ENCODE measurements at places on chromosomes 12 and 14. TPM values are rescaled to one million over a fixed set of nuclear protein-coding genes. Genes with fewer than 3 reads are reported as not detected.

The GCH1 gene
- 2.4 TPM for total RNA-seq

The TOX4 gene
- 40.2 TPM for total RNA-seq

The PTPRQ gene
- total RNA-seq, result 11.9 TPM

The FLRT2 gene
- total RNA-seq, result 11.9 TPM

The KERA gene
- total RNA-seq, result not detected

DNA sequence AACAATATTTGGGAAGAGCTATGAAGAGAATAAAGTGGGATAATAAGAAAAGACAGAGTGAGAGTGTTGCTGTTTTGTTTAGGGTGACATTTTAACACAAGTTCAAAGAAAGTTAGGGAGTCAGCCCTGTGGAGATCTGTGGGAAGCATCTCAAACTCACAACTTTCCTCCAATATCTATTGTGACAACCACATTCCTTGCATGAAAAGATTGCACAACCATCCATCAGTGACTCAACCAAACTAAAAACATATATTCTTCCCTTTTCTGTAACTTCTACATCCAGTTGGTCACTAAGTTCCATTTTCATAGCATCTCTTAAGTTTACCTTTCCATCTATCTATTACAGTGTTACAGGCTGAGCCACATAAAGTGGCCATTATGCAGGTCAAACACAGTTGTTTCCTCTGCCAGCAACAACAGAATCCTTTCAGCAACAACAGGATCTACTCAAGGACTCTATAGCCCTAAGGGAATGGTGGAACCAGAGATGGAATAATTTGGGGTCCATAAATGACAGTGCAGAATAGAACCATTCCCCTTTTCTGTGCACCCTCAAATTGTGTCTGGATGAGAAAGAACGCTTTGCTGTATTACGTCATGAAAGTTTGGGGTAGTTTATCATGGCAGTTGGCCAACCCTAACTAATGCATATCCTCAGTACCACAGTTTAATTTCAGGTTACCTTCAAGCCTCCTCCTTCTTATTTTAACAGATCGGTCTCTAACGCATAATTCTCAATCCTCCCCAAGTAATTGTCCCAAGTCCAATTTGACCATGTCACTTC, 118.8 kb downstream of the ST8SIA1 start:
- no peak overlapping the region for H3K27ac ChIP-seq
- H3K4me3 ChIP-seq, result no peak overlapping the region
- no peaks in the 10 kb centered on the region for H3K36me3 ChIP-seq
- H3K27me3 ChIP-seq, result no peaks in the 10 kb centered on the region
- DNase-seq, result no peak

- H3K4me3 ChIP-seq, result no peak overlapping the region
- H3K27me3 ChIP-seq, result no peaks in the 10 kb centered on the region
- no peak for DNase-seq
- H3K4me1 ChIP-seq, result no peaks in the 10 kb centered on the region
- H3K36me3 ChIP-seq, result peaks cover 6% of the 10 kb centered on the region
Observed at GRCh38 chr12:119686355-119686754, 18.4 kb downstream of the PRKAB1 start.

DNA sequence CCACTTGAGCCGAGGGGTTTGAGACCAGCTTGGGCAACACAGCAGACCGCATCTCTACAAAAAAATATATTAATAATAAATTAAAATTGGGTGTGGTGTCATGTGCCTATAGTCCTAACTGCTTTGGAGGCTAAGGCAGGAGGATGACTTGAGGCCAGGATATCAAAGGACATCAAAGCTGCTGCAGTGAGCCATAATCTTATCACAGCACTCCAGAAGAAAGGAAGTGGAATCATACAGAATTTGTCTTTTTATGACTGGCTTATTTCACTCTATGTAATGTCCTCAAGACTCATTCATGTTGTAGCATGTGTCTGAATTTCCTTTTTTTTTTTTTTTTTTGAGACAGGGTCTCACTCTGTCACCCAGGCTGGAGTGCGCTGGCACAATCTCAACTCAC, 43.9 kb upstream of the NUDT4 start:
- no peak for DNase-seq
- H3K4me3 ChIP-seq, result no peak overlapping the region
- H3K4me1 ChIP-seq, result peaks cover 16% of the 10 kb centered on the region
- no peaks in the 10 kb centered on the region for H3K36me3 ChIP-seq
- H3K27me3 ChIP-seq, result no peaks in the 10 kb centered on the region

- no peak for DNase-seq
- H3K36me3 ChIP-seq, result peaks cover 55% of the 10 kb centered on the region
- H3K27ac ChIP-seq, result no peak overlapping the region
- no peak overlapping the region for H3K4me3 ChIP-seq
- no peaks in the 10 kb centered on the region for H3K4me1 ChIP-seq
- H3K27me3 ChIP-seq, result no peaks in the 10 kb centered on the region
Observed at GRCh38 chr12:76060111-76060510, 24.4 kb downstream of the NAP1L1 start.

DNA sequence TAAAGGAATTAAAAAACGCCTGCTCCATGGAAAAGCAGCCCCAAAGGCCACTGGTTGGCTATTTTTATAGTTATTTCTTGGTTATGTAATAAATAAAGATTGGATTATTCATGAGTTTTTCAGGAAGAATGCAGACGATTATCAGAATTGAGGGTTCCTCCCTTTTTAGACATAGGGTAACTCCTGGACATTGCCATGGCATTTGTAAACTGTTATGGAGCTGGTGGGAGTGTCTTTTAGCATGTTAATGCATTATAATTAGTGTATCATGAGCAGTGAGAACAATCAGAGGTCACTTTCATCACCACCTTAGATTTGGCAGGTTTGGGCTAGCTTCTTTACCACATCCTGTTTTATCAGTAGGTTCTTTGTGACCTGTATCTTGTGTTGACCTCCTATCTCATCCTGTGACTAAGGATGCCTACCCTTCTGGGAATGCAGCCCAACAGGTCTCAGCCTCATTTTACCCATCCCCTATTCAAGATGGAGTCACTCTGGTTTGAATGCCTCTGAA, 728.7 kb downstream of the GALC start:
- H3K4me3 ChIP-seq, result no peak overlapping the region
- no peaks in the 10 kb centered on the region for H3K36me3 ChIP-seq
- H3K4me1 ChIP-seq, result no peaks in the 10 kb centered on the region
- DNase-seq, result no peak
- no peaks in the 10 kb centered on the region for H3K27me3 ChIP-seq

DNA sequence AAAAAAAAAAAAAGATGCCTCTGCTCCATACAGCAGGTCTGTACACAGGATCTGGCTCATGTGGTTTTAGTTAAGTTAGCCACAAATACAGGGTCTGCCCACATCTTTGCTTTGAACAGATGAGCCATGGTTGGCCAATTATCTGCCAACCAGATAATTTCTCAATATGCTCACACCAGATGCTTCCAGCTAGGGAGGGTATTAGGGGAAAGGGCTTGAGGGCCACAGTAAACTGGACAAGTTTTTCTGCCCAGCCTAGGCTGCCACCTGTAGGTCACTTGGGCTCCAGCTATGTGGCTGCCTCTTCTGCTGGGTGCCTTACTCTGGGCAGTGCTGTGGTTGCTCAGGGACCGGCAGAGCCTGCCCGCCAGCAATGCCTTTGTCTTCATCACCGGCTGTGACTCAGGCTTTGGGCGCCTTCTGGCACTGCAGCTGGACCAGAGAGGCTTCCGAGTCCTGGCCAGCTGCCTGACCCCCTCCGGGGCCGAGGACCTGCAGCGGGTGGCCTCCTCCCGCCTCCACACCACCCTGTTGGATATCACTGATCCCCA, 776 bp downstream of the RDH5 start:
- H3K4me3 ChIP-seq, result no peak overlapping the region
- peak; percentile 84 for DNase-seq
- peaks cover 20% of the 10 kb centered on the region for H3K36me3 ChIP-seq
- peaks cover 88% of the 10 kb centered on the region for H3K4me1 ChIP-seq

- H3K4me1 ChIP-seq, result peaks cover 23% of the 10 kb centered on the region
- H3K27me3 ChIP-seq, result no peaks in the 10 kb centered on the region
- DNase-seq, result no peak
- no peak overlapping the region for H3K4me3 ChIP-seq
- H3K36me3 ChIP-seq, result no peaks in the 10 kb centered on the region
Observed at GRCh38 chr14:31927348-31927832, 149.7 kb upstream of the ARHGAP5 start.
